ENCODE measurements at places on chromosomes 2 and 18.

DNA sequence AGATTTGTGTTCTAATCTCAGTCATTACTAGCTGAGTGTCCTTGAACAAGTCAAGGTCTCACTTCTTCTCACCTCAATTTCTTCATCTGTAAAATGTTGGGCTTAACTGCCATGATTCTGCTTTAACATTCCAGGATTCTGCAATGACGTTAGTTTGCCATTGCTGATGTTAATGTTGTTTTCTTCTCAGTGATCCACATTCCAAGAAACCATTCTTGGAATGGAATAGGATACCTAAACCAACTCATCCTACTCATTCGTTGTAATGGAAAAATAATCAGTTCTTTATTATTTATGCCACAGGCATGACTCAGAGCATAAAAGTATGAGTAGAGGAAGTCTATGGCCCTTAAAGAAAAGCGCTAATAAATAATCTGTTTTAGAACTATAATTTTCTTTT lies 140.2 kb upstream of the ETAA1 start:
- no peak for DNase-seq

GRCh38 chr18:9285604-9286003 lies 49.0 kb upstream of the TWSG1 start:
- no peak for DNase-seq

GRCh38 chr2:196399096-196399495 lies 227.7 kb upstream of the STK17B start:
- no peak for DNase-seq

DNA sequence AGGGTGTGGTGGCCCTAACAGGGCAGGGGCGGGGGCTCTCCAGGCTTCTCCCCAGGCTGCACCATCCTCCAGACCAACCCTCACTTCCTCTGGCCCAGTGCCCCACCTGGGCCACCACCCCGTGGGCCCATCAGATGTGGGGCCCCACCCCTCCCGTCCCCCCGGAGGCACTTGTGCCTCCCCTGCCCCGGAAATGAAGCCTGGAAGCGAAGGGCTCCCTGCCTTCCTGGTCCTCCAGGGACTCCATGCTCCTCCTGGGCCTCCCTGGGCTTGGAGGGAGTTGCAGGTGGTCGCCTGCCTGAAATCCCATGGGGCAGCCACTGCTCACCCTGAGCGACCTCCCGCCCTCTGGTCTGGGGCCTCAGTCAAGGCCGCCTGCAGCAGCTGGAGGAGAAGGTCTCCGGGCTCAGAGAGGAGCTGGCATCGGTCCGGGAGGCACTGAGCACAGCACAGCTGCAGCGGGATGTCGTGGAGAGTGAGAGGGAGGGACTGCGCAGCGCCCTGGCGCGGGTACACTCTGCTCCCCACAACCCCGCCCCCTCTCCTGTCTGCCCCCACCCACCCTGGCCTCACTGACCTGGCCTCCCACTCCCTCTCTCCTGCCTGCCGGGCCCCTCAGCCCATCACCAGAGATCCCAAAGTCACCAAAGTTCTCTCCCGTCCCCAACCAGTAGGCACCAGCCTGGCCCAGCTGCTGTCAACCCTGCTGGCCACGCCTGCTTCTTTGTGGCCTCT lies 28.0 kb downstream of the CROCC2 start:
- DNase-seq: no peak

- no peak for DNase-seq
Observed at GRCh38 chr2:101518578-101519492, 43.9 kb upstream of the RFX8 start.

- no peak for DNase-seq
Observed at GRCh38 chr2:67701011-67701410, 303.9 kb downstream of the ETAA1 start.

DNA sequence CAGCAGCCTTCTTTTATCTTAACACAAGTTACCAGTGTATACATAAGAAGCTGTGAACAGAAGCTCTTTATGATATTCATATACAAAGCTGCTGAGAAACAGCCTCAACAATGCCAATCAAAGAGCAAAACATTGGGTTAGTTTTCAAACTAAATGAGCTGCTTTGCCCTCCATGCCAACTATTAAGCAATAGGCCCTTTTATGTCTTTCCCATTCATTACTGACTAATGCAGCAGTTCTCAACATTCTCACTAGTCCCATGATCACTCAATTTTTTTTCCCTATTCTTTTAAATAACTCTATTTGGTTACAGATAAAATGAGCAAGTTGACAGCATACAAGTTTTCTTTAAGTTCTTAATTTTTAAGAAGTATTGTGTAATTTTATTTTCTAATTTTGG lies 57.9 kb upstream of the FRZB start:
- DNase-seq: no peak

DNA sequence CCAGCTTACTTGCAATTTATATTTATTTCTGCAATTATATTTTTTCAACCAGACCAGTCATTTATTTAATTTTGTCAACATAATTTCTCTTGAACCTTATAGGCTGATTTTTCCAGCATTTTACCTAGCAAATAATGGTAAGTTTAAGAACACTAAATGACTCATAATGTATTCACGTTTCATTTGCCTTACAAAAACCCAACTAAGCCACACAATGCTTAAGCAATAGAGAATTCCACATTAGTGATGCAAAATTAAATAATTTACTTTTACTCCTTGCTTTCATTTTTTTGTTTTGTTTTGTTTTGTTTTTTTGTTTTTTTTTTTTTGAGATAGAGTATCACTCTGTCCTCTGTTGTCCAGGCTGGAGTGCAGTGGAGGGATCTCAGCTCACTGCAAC lies 110.4 kb upstream of the VRK2 start:
- DNase-seq: no peak

DNA sequence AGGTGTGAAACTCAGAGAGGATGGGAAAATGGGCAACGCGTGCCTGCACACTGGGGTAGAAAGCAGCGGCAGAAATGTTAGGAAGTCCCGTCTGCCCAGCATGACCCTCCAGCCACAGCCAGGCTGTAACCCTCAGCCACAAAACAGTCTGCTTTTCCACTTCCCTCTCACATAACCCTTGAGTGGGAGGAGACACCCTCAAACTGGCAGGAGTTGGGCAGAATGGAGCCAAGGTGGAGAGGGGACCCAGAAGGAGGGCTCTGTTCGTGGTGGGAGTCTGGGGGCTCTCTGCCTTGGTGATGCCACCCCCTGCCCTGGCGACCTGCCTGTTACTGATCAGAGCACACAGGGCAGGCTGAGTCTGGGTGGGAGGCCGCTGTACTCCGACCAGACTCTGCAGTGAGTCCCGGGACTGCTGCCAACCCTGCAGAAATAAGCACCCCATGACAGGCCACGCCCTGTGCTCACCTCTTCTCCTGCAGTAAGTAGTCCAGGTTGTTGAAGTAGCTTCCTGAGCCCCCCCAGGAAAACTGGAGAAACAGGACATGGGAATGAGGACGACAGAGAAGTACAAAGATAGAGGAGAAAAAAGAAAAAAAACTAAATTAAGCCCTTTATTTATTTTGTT lies 16.0 kb downstream of the FAM178B start:
- no peak for DNase-seq
